ENCODE measurements at places on chromosomes 4 and X.

GRCh38 chr4:7411491-7411890 lies 23.2 kb downstream of the PSAPL1 start:
- no peaks in the 10 kb centered on the region for H3K27me3 ChIP-seq
- no peak overlapping the region for H3K4me3 ChIP-seq
- no peak overlapping the region for H3K27ac ChIP-seq
- no peaks in the 10 kb centered on the region for H3K36me3 ChIP-seq

DNA sequence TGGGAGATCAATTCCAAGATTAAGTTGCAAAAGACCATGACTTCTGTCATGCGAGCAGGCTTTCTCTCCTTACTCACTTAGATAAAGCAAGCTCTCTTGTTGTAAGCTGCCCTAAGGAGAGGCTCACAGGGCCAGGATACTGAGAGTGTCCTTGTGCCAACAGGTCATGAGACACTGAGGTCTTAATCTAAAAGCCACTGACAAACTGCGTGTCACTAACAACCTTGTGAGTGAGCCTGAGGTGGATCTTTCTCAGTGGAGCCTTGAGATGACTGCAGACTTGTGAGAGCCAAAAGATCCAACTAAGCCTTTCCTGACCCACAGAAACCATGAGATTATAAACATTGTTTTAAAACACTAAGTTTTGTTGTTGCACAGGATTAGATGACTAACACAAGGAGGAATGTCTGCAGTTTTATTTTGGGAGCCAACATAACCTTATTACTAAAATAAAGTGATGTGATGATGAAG lies 170.5 kb downstream of the SLC39A8 start:
- H3K27ac ChIP-seq, result no peak overlapping the region
- DNase-seq, result no peak
- H3K4me1 ChIP-seq, result no peaks in the 10 kb centered on the region
- H3K4me3 ChIP-seq, result no peak overlapping the region
- no peaks in the 10 kb centered on the region for H3K36me3 ChIP-seq

GRCh38 chrX:12567857-12568256 lies 223.4 kb upstream of the PRPS2 start:
- H3K4me1 ChIP-seq, result no peaks in the 10 kb centered on the region
- H3K27me3 ChIP-seq, result no peaks in the 10 kb centered on the region
- DNase-seq, result no peak
- H3K27ac ChIP-seq, result no peak overlapping the region
- H3K36me3 ChIP-seq, result no peaks in the 10 kb centered on the region

DNA sequence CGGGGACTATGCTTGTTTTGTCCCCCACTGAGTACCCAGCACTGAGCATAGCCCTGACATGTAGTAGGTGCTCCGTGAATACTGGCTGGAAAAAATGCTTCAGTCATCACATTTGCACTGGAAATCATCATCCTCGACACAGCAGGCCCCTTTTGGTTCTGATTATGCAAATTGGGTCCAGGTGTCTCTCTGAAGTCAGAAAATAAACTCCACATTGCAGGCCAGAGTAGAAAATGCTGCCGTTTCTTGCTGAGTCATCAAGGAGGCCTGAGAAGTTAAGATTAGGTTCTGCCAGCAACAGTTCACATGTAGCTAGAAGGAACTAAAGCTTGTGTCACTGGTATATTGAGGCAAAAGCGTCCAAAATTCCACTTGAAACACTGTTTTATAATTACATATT lies 15.0 kb upstream of the STK32B start:
- DNase-seq, result no peak
- H3K36me3 ChIP-seq, result no peaks in the 10 kb centered on the region
- H3K4me3 ChIP-seq, result no peak overlapping the region
- no peaks in the 10 kb centered on the region for H3K27me3 ChIP-seq
- H3K4me1 ChIP-seq, result peaks cover 15% of the 10 kb centered on the region
- H3K27ac ChIP-seq, result no peak overlapping the region

DNA sequence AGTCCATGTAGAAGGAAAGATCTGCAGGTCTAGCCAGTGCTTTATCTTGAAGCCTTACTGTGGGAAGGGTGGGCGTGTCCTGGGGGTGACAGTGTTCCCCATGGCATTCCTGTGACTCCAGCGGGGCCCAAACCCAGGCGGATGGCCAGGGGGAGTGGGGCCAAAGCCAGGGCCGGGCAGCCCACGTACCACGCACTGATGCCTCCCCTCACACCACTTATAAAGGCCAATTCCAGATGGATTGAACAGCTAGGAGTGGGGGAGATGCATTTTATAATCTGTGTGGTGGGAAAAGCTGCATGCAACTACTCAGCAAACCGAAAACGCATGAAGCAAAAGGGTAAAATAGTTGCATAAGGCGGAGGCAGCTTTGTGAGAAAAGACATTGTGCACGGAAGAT lies 36.4 kb downstream of the NELFA start:
- peaks cover 94% of the 10 kb centered on the region for H3K36me3 ChIP-seq
- H3K27me3 ChIP-seq, result no peaks in the 10 kb centered on the region
- no peak overlapping the region for H3K4me3 ChIP-seq
- no peak overlapping the region for H3K27ac ChIP-seq
- H3K4me1 ChIP-seq, result no peaks in the 10 kb centered on the region
- DNase-seq, result peak; percentile 25

DNA sequence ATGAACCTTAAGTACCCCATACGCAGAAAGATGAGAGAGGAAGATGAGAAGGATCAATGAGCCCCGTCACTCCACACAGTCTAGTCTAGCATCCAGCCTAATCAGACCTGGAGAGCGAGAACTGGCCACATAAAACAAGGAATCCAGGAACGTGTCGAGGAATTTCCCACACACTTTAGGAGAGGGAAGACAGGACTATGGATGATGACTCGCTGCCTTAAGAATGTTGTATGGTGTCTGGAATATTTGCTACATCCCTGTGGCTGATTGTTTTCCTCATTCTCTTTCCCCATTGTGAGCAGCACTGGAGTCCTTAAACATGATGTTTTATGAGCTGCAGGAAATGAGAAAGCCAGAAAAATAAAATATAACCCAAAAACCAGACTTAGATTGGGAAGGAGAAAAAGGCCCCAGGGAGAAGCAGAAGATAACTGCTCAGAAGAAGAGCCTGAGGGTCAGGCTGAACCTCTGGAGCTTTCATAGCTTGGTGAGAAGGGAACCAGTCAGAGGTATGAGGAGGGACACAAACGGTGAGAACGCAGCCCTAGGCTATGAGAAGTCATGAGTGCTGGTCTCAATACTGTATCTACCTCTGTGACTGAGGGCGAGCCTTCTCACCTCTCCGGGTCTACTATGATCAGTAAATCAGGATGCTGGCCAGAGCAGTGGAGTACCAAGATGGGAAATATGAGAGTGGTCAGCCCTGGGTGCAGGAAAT lies 139.5 kb upstream of the NOCT start:
- DNase-seq, result no peak
- no peak overlapping the region for H3K4me3 ChIP-seq
- H3K4me1 ChIP-seq, result no peaks in the 10 kb centered on the region
- H3K27me3 ChIP-seq, result no peaks in the 10 kb centered on the region
- H3K36me3 ChIP-seq, result no peaks in the 10 kb centered on the region
- peak overlapping the region; percentile 68 for H3K27ac ChIP-seq

Measured in RWPE2 (cell line).